ENCODE measurements at places on chromosomes 16 and 17.

DNA sequence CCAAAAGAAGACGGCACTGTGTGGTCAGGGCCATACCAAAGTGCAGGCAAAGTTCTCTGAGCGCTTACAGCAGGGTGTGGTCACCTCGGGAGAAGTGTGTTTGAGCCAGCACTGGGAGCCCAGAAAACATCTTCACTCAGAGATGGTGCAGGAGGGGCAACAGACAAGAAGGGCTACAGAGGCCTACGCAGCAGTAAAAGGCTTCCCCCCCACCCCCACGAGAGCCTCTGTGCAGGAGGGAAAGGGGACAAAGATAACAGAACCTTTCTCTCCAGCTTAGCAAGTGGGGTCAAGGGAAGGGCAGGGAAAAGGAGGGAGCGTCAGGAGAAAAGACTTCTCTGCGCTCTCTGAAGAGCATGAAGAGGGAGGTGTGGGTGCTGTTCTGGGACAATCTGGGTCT, 2.8 kb downstream of the VAT1 start:
- DNase-seq: no peak

DNA sequence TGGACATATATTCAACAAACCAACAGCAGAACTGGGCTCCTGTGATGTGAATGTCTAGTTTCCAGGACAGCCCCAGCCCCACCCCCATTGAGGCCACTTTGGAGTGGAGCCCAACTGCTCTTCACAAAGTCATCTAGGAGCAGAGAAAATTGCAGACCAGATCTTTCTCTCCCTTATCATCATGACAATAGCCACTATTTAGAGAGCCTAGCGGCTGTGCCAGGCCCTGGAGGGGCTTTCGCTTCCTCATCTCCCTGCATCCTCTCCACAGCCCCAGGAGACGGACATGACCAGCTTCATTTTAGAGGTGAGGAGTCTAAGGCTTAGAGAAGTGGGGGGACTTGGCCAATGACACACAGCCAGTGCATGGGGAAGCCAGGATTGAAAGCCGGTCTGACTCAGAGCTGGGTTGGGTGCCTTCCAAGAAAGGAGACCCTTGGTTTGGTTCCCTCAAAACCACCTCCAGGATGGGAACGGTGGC, 1.4 kb downstream of the PRSS8 start:
- no peak for DNase-seq

DNA sequence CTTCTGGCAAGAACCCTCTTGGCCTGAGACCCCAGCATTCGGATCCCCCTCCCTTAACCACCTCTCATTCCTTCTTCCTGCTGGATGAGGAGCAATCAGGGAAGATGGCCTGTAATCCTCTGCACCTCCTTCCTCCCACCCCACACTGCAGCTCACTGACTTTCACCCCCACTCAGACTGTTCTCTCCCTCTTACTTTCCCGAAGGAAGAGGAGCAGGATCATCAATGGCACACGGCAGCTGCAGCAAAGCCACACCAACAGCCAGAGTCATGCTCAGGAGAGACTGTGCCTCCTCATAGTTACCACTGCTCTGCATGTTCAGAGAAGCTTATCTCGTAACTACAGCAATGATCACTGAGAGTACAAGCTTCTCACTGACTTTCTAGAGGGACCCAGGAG, 10.1 kb upstream of the TMEM101 start:
- no peak for DNase-seq

- DNase-seq: no peak
These were observed 4.0 kb downstream of the UNC13D start for GRCh38 chr17:75839942-75840798.

GRCh38 chr16:81263470-81264220, 25.2 kb downstream of the BCO1 start:
- peak; percentile 9 for DNase-seq

Measured in endothelial cell of umbilical vein (primary cell).